ENCODE measurements at places on chromosomes 7 and 10.

- no peak for DNase-seq
Measured at GRCh38 chr10:119621078-119621384, 24.3 kb upstream of the TIAL1 start.

DNA sequence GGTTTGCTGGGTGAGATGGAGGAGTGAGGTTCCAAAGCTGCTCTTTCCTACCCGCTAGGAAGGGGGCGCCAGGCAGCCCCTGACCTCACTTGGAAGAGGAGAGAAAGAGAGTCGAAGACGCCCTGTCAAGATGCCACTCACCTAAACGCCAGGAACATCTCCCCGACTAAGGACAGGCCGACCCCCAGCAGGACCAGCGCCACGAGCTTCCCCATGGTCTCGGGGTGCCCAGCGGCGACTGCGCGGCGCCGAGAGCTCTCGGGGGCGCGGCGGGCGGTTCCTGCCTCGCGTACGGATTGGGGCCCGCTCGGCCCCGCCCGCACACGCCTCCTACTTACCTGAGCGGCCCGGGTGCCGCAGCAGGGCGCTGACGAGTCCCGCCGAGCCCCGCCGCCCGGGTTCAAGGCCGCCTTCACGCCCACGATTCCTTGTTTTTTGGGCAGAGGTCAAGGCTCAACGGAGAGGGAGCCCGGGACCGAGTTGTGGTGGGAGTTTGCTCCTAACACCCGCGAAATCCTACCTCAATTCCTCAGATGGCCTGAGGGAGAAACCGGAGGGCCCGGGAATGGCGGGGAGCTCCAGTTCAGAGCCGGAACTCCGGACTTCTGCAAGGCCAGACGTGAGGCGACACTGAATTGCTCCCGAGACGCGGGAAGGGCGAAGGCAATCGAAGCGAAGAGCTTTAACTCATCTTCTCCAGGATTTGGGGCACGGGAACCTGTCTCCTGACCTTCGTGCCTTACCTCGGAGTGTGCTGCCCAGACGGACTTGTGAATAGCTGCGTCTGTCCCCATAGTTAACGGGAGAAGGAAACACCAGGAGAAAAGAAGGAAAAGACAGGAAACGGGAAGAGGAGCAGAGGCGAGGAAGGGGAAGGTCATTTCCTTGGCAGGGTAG lies at the start of gene PON3:
PON3 (minus strand) TSS at position 240 of the 897 bp plus-strand sequence; CDS start at position 215, 25 bp downstream.
- no peak for DNase-seq

DNA sequence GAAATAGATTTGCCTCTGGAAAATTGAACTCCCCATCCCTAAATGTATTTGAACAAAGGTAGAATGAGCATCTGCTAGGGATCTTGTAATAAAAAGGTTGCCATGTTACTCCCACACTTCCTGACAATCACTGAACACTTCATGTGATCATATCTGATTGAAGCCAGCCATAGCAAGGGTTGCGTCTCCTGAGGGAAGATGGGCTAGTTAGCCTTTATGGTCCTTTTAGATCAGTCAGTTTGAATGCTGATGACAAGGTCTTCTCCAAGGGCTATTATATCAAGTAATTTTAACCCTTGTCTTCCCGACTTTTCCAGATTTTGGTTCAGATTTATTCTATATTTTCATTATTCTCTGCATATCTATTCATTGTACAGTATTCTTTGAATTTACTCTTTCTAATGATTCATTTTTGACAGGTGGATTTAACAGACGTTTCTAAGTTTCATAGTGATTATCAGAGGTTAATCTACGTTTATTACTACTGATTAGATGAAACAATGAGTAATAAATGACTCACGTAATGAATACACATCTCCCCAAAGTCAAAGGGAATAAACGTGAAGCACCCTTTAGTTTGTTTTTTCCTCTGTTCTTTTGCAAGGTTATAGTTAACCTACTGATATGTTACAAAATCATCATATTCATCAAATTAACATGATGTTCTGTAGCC lies 28.1 kb downstream of the CSGALNACT2 start:
- no peak for DNase-seq

DNA sequence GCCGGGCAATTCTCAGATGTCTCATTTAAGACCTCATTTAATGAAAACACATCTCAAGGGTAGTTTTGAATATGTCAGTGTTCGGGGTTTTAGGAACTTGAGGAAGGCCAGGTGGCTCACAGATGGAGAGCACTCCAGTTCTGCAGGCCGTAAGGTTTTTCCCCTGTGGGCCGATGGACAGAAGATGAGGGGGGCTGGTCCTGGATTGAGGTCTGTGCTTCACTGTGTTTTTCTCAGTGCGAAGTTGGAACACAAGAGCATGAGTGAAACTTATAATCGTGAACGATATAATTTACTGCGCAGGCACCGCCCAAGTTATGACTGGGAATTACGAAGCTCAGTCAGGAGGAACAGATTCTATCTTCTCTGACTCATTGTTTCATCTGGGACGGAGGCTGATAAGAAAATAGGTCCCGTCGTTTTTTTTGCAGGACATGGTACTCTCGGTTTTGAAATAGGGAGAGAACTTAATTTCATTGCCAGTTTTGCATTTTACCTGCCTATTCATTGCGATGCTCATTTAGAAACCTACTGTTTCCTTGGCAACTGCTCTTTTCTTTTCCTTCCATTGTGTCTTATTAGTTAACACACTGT lies 591.0 kb upstream of the PFKP start:
- DNase-seq, result no peak

DNA sequence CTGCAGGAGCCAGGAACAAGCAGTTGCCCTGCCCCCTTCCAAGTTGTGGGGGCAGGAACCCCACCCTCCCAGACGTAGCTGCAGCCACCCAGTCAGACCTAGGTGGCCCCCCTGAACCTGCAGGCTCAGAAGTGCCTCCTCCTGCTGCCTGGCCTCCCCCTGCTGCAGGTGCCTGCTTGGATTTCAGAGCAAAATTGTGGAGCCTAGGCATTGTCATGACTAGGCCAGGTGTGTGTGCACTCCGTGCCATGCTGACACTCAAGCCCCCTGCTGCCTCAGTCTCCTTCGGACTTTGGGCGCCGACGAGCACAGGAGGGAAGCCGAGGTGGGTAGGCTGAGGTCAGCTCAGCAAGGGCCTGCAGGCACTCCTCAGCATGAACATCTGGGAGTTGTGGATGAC lies 733.9 kb upstream of the ZWINT start:
- DNase-seq, result no peak

DNA sequence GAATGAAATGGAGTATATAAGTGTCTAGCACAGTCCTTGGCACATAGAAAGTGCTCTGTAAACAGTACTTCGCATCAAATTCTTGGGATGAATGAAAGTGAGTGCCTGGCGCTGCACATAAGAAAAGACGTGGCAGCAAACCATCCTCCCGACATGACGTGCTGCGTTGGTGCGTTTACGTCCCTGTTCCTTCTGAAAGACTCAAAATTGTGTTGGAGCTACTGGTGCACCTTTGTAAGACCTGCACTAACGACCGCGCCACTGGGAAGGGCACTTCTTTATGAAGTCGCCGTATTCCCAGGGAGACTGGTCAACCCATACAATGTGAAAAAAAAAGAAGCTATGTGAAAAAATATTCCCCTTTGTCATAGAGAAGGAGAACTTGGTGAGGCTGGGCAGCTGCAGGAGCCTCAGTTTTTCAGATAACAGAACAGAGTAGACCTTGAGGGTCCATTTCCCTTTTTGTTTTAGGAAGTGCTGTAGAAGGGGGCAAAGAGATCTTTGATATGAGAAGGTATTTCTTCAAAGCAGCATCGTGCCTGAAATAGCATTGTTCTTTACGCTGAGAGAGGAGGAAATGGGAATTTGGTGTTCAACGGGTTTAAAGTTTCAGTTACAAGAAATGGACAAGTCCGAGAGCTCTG lies 91.7 kb downstream of the PTPRE start:
- no peak for DNase-seq

DNA sequence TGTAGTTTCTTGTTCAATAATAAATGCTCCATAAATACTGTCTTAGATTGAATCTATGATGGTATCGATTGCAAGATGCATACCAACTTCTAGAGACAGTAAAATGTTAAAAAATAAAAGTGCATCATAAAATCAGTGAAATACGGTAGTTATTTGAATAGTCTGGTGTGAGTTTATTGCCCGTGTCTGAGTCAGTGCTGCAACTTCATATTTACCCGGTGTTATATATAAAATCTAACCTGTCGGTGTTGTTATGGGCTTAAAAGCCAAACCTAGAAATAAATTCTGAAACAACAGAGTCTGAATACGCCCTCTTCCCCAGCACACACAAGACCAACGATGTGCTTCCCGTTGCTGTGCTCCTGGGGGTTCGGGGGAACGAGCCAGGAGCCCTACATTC lies 16.3 kb downstream of the MACROH2A2 start:
- DNase-seq, result no peak

DNA sequence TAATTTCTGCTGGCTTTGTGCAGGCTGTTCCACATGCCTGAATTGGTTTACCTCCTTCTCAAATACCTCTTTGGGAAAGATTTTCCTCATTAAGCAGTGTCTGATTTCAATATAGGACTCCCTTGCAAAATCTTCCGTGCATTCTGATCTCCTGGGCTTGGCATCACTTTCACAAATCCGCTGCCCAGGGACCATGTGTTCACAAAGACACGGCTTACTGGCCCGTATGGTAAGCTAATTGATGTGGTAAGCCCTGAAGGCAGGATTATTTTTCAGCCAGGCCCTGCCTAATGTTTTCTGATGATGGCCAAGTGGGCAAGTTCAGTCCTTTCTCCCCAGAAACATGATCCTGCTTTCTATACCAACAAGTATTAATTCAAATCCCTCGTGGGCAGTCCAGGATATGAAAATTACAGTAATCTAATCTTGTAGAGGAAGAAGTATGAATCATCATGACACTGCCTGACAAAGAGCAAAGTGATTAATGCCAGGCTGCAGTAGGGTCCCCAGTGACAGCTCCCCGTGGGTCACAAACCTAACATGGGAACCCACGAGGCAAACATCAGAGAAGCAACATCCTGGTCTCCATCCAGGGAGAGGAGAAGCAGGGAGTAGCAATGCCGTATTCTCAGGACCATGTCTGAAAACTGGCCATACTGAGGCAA lies 11.6 kb upstream of the SVIL start:
- DNase-seq, result no peak

DNA sequence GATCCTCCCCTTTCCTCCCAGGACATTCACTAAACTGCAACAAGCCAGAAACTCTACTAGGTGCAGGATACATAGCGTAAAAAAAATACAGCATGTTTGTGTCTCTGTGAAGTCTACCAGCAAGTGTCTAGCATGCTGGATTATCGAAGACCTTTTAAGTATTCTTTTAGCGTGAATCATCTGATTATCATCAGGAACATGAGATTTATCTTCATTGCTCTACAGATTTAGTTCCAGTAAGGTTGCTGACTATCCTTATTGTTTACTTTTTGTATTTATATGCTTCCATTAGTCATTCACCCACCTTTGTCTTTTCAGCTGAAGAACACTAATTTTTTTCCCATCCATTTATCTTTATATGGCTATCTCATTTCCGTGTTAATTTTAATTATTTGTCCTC lies 62.8 kb downstream of the PDZD8 start:
- DNase-seq, result no peak

GRCh38 chr10:117689566-117689965 lies 147.0 kb downstream of the EMX2 start:
- no peak for DNase-seq
